CD8-positive, alpha-beta memory T cell (primary cell): ENCODE measurements at places on chromosomes 13 and 19.

GRCh38 chr13:60571571-60571970 is 174.6 kb downstream of the TDRD3 start:
- no peaks in the 10 kb centered on the region for H3K4me1 ChIP-seq
- no peaks in the 10 kb centered on the region for H3K36me3 ChIP-seq
- no peak for DNase-seq
- no peak overlapping the region for H3K27ac ChIP-seq

DNA sequence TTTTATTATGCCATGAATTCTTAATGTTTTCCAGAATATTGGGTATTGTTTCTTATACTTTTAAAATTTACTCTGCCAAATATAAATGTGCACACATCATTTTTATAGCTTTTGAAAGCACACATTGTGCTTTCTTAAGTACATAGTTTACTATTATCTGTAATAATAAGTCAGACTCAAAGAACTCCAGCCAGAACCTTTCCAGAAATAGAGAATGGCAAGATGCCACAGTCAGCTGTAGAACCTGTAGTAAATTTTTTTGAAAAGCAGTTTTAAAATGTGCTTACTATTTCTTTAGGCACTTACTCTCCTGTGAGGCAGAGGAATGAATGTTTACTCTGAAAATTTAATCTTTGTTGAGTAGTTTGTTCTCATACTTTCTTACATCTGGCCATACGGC is 1287.1 kb downstream of the PCDH9 start:
- H3K27me3 ChIP-seq: no peaks in the 10 kb centered on the region
- no peak overlapping the region for H3K27ac ChIP-seq
- H3K4me1 ChIP-seq: no peaks in the 10 kb centered on the region
- no peak overlapping the region for H3K4me3 ChIP-seq
- no peak for DNase-seq

DNA sequence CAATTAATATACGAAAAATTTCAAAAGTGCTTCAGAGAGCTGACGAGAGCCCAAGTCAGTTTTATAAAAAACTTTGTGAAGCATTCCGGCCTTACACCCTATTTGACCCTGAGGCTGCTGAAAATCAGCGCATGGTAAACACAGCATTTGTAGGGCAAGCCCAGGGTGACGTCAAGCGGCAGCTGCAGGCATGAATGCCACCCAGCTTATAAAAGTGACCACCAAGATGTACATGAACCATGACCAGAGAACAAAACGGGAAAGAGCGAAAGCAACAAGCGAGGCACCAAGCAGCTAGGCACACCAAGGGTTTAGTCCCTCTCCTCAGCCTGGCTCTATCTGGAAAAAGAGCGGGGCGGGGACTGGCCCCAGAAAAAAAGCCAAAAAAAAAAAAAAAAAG is 6.0 kb downstream of the SIGLEC11 start:
- no peak overlapping the region for H3K27ac ChIP-seq
- no peaks in the 10 kb centered on the region for H3K4me1 ChIP-seq
- H3K4me3 ChIP-seq: no peak overlapping the region
- peaks cover 6% of the 10 kb centered on the region for H3K27me3 ChIP-seq
- no peak for DNase-seq

- no peaks in the 10 kb centered on the region for H3K36me3 ChIP-seq
- no peak overlapping the region for H3K4me3 ChIP-seq
- no peak overlapping the region for H3K27ac ChIP-seq
- H3K4me1 ChIP-seq: no peaks in the 10 kb centered on the region
- DNase-seq: no peak
These were observed 29.9 kb upstream of the CEBPA start for GRCh38 chr19:33332248-33332647.

DNA sequence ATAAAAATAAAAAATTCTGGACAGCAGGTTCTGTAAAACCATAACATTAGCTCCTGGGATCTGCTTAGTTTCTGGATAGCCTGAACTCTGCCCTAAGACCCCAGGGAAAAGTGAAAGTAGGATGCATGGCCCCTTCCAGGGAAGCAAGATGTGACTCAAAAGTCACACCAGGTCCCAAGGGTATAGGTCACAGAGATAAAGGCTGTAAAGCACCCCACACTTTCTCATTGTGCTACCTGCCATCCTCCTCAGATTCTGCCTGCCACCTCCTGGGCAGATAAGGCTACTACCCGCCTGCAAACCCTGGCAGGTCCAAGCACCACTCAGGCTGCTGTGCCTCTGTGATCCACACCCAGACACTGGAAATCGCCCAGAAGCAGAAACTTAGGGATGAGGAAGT is 20.6 kb downstream of the FFAR2 start:
- no peaks in the 10 kb centered on the region for H3K27me3 ChIP-seq
- no peak overlapping the region for H3K4me3 ChIP-seq
- no peaks in the 10 kb centered on the region for H3K36me3 ChIP-seq
- DNase-seq: peak; percentile 65

DNA sequence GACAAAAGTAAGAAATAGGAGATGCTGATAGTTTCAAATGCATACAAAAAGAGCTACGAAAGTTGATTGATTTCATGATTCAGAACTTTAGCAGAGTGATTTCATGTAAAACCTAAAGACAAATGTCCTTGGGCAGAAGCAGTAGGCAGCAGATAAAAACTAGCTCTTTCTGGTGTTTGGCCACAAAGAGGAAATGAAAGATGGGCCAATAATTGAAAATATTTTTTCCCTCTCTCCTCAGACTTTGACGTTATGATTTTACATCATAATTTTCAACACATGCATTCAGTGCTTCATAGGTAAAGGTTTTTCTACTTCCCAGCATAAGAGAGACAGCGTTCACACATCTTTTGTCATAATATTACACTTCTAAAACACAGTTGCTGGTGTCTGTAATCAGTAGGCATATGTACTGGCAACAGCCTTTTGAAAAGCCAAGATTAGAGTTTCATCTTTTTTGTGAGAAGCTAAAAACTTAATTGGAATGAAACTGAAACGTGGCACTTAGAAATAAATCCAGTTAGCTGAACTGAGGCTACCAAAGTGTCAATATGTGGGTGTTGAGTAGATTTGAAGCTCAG is 9.3 kb downstream of the SCEL start:
- no peak overlapping the region for H3K4me3 ChIP-seq
- no peak overlapping the region for H3K27ac ChIP-seq
- H3K4me1 ChIP-seq: no peaks in the 10 kb centered on the region
- no peaks in the 10 kb centered on the region for H3K27me3 ChIP-seq
- DNase-seq: no peak

GRCh38 chr19:2477732-2478191 is 1.8 kb downstream of the GADD45B start:
- H3K4me1 ChIP-seq: peaks cover 15% of the 10 kb centered on the region
- H3K27ac ChIP-seq: peak overlapping the region; percentile 83
- no peaks in the 10 kb centered on the region for H3K36me3 ChIP-seq
- DNase-seq: no peak

GRCh38 chr13:84645196-84646012 is 763.1 kb upstream of the SLITRK1 start:
- H3K27me3 ChIP-seq: no peaks in the 10 kb centered on the region
- no peaks in the 10 kb centered on the region for H3K4me1 ChIP-seq
- H3K27ac ChIP-seq: no peak overlapping the region
- no peak overlapping the region for H3K4me3 ChIP-seq
- DNase-seq: no peak
- no peaks in the 10 kb centered on the region for H3K36me3 ChIP-seq

DNA sequence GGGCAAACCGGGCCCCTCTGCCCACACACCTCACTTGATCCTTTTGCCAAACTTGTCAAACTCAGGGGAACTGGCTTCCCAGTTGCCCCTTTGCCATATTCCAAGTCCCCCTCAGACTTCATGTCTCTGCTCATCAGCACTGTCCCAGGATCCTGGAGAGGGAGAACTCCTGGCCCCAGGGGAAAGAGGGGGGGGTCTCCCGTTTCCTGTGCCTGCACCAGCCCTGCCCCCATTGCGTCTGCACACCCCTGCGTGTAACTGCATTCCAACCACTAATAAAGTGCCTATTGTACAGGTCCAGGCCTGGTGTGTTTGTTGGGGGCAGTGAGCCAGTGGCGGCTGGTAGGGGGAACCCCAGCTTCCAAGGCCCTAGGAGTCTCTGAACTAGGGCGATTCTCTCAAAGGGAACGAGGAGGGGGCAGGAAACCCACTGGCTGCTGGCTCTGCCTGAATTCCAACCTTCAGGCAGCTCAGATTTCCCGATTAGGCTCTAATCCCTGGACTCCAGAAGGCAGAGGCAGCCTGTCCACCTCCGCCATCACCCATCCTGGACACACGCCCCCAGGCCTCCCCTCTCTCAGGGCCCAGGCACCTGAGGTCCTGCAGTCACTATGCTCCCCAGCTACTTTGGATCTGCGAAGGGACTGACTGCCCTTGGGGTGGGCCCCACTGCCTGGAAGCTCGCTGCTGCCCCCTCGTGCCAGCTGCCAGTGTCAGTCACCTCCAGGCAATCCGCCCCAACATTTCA is 9.7 kb upstream of the ILF3 start:
- peaks cover 22% of the 10 kb centered on the region for H3K4me1 ChIP-seq
- no peak overlapping the region for H3K27ac ChIP-seq
- H3K4me3 ChIP-seq: no peak overlapping the region
- no peaks in the 10 kb centered on the region for H3K27me3 ChIP-seq

DNA sequence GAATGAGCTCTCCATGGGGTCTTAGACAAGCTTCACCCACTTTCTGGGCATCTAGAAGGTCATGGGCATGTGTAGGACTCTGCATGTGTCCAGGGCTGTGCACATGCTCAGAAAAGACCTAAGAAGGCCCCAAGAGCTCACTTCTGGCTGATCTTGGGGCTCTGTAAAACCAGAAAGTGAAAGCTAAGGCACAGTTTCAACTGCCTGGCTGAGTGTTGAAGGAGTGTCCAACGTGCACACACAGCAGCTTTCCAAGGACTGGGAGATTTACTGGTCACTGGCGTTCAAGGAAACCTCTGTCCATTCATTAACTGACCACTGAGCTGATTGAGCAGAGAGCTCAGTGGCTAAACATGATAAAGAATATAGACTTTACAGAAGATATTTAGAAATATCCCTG is 137.9 kb downstream of the KATNAL1 start:
- DNase-seq: no peak
- no peaks in the 10 kb centered on the region for H3K36me3 ChIP-seq
- no peak overlapping the region for H3K27ac ChIP-seq
- H3K4me1 ChIP-seq: peaks cover 7% of the 10 kb centered on the region
- H3K27me3 ChIP-seq: no peaks in the 10 kb centered on the region

DNA sequence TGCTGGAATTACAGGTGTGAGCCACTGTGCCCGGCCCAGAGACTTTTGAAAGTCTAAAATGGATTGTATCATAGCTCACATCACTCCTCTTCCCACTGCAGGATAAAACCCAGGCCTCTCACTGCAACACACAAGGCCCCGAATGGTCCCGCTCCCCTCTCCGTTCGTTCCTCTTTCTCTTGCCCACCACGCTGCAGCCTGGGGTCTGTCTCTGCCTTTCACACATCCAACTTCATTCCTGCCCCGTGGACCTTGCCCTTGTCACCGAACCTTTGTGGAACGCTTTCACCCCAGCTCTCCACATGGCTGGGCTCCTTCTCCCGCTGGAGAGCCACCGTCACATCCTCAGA is 42.6 kb downstream of the NFIC start:
- H3K27ac ChIP-seq: no peak overlapping the region
- no peaks in the 10 kb centered on the region for H3K27me3 ChIP-seq
- DNase-seq: no peak
- H3K4me3 ChIP-seq: no peak overlapping the region
- H3K36me3 ChIP-seq: no peaks in the 10 kb centered on the region

GRCh38 chr13:22061371-22061805 is 390.5 kb downstream of the FGF9 start:
- no peaks in the 10 kb centered on the region for H3K36me3 ChIP-seq
- no peaks in the 10 kb centered on the region for H3K27me3 ChIP-seq
- peaks cover 69% of the 10 kb centered on the region for H3K4me1 ChIP-seq
- peak; percentile 57 for DNase-seq
- no peak overlapping the region for H3K4me3 ChIP-seq

- H3K27ac ChIP-seq: no peak overlapping the region
- H3K27me3 ChIP-seq: no peaks in the 10 kb centered on the region
- H3K4me3 ChIP-seq: no peak overlapping the region
- H3K36me3 ChIP-seq: no peaks in the 10 kb centered on the region
These were observed 198.8 kb downstream of the NBEA start for GRCh38 chr13:35140831-35141230.

- DNase-seq: no peak
- no peak overlapping the region for H3K27ac ChIP-seq
- H3K27me3 ChIP-seq: no peaks in the 10 kb centered on the region
- no peaks in the 10 kb centered on the region for H3K4me1 ChIP-seq
- no peaks in the 10 kb centered on the region for H3K36me3 ChIP-seq
These were observed 51.3 kb upstream of the PCDH9 start for GRCh38 chr13:67281466-67281865.

DNA sequence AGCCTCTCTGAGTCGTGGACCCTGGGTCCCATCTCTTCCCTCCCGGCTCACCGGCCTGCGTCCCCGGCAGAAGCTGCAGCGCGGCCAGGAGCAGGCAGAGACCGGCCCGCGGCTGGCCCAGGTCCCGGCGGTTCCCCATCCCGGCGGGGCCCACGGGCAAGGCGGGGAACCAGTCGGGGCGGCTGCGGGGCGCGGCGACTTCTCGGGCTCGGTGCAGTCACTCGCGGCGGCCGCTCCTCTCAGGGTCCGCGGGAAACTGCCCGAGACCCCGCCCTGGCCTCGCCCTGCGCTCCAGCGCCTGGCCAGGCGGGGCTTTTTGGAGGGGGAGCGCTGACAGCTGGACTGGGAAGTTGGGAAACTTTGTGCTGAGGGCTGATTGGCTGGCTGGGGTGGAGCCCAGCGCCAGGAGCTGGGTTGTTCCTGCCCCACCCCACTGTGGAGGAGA is at the start of gene COL5A3:
Gene COL5A3, minus strand, starts transcription at position 258 of the 445 bp plus-strand sequence. Its CDS starts 119 bp downstream, at position 139.
- no peaks in the 10 kb centered on the region for H3K36me3 ChIP-seq
- peaks cover 5% of the 10 kb centered on the region for H3K4me1 ChIP-seq
- no peak for DNase-seq
- no peak within 1 kb of the TSS for H3K27ac ChIP-seq

DNA sequence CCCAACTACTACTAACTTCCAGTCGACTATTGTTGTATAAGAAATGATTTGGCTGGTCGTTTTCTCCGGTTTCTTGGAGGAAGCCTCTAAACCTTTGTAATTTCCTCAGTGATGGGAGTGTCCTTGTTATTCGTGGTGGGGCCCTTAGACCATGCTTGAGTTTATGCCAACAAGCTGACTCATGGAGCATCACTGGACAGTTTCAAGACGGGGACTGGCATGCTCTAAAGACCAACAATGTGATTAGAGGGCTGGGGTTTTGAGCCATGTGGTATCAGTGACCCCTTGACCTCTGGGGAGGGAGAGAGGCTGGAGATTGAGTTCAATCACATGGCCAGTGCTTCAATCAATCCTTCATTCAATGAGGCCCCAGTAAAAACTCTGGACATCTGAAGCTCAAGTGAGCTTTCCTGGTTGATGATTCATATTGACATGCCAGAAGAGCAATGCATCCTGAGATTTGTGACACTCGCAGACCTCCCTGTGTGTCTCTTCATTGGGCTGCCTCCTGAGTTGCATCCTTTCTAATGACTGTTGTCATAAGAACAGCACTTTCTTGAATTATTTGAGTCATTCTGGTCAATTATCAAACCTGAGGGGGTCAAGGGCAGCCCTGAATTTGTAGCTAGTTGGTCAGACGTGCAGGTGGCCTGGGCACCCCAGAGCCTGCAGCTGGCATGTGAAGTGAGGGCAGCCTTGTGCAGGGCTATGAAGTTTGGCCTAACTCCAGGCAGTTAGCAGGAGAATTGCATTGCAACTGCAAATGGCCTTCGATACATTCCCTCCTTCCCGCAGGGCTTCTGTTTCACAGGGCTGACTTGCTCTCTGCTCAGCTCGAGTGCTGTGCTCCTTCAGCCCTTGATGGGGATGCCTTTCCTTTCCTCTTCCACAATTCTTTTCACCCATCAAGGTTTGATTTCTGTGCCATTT is 246.5 kb downstream of the FGF9 start:
- H3K27me3 ChIP-seq: no peaks in the 10 kb centered on the region
- H3K4me1 ChIP-seq: no peaks in the 10 kb centered on the region
- H3K27ac ChIP-seq: no peak overlapping the region
- no peak for DNase-seq
- no peaks in the 10 kb centered on the region for H3K36me3 ChIP-seq
